Activated CD8-positive, alpha-beta memory T cell treated with anti-CD3 and anti-CD28 coated beads for 1 hour (primary cell): ENCODE measurements at places on chromosomes 7 and 10.

DNA sequence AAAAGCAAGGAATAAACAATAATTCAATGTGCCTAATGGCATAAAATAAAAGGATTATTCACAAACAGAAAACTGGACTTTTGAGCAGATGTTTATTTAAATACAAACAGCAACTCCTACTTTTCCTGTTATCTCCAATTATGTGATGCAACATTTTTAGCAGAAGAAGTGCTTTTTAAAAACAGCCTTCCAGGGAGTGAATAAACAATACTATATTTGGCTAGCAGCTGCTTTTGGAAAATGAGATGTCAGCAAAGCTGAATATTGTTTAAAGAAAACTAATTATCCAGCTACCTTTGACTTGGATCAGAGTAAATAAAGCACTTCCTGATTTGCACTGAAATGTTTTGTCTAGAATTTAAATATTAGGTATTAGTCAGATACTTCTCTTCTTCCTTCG is 23.2 kb downstream of the CDK1 start:
- DNase-seq = no peak

- no peak for DNase-seq
Observed at GRCh38 chr7:144892761-144893160, 56.9 kb upstream of the TPK1 start.

- DNase-seq = no peak
Observed at GRCh38 chr10:44821290-44821689, 89.8 kb upstream of the TMEM72 start.

DNA sequence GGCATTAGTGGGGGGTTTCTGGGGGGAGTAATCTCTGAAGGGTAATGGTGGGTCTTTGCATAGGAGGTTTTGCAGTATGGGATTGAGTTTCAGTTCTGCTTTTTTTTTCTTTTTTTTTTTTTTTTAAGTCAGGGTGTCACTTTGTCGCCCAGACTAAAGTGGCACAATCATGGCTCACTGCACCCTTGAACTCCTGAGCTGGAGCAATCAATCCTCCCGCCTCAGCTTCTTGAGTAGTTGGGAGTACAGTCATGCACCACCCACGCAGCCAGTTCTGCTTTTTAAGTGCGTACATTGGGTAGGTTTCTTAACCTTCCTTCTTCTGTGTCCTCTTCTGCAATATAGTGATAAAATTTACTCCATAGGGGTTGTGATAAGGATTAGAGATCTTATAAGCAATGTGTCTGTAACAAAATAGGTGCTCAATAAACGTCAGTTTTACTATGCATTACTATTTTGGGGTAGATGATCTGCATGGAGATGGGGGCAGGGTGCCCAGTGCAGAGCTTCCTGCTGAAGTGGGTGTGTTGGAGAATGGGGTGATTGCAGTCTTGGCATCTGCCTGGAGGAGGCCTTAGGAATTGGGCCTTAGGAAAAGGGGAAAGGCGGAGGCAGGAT is 9.6 kb downstream of the KAZALD1 start:
- DNase-seq = no peak

- no peak for DNase-seq
Observed at GRCh38 chr10:4041635-4042034, 256.6 kb upstream of the KLF6 start.

GRCh38 chr10:88852327-88852726 is 683 bp upstream of the ANKRD22 start:
- no peak for DNase-seq

- DNase-seq = no peak
Observed at GRCh38 chr10:52322323-52322722, 8.2 kb downstream of the DKK1 start.

DNA sequence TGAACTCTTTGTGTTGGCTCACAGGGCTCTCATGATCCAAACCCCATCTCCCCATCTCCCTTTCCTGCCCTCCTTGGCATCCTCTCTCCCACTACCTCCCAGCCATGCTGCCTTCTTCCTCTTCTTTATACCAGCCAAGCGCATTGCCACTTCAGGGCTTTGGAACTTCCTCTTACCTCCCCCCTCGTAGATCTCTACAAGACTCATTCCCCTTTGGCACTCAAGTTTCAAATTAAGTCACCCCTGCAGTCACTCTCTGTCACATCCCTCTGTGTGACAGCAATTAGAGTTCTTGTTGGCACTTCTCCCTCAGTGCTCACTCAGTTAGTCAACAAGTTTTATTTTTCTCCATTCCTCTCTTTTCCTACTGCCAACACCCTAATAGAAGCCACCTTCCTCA is 20.8 kb upstream of the NRP1 start:
- no peak for DNase-seq

DNA sequence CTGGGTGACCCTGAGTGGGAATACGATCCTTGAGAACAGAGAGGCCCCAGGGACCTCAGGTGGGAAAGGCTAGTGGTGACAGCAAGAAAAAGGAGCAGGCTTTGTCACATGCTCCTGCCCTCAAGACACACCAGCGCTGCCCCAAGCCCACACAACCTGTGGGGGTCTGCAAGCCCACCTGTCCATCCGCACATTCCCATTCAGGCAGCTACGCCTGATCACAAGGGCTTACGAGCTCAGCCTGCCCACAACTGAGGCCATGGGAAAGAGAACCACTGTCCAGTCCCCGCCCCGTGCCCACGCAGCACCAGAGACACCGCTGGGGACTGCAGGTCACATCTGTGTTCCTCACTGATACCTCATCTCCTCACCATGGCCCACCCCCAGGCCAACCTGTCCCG is 26.7 kb downstream of the EBF3 start:
- no peak for DNase-seq

DNA sequence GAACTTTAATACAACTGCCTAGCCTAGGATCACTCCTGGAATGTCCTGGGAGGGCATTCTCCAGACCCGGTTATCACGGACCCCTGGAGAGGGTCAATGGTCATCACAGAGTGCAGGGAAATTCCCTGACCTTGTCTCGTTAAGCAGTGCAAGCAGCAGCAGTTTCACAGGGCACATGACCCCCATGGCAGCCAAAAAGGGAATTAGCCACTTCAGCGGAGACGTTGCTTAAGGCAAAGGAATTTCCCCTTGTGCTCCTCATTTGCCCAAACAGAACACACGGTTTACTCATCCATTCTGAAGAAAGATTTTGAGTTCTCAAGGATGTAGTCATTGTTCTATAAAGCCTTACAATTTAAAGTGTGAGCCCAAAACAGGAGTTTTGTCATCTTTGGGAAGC is 260.3 kb downstream of the SNX13 start:
- DNase-seq = no peak

- DNase-seq = no peak
Observed at GRCh38 chr7:113402005-113402404, 283.7 kb upstream of the SMIM30 start.

DNA sequence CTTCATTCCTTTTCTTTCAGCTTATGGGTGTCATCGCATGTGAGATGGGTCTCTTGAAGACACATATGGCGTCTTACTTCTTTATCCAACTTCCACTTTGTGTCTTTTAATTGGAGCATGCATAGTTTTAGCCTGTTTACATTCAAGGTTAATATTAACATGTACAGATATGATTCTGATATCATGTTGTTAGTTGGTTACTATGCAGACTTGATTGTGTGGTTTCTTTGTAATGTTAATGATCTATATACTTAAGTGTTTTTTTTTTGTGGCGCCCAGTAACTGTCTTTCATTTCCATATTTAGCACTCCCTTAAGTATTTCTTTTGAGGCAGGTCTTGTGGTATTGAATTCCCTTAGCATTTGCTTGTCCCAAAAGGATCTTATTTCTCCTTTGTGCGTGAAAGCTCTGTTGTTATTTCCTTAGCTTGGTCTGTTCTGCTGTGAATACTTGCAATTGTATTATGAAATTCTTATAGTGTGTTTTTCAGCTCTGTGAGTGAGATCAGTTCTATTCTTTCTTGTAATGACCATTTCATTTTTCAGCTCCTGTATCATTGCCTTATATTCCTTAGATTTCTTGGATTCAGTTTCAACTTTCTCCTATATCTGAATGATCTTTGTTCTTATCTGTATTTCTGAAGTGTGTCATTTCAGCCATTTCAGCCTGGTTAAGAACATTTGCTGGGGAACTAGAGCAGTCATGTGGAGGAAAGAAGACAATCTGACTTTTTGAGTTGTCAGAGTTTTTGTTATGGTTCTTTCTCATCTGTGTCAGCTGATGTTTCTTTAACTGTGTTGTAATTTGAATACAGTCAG is 88.4 kb downstream of the ABCA13 start:
- no peak for DNase-seq

DNA sequence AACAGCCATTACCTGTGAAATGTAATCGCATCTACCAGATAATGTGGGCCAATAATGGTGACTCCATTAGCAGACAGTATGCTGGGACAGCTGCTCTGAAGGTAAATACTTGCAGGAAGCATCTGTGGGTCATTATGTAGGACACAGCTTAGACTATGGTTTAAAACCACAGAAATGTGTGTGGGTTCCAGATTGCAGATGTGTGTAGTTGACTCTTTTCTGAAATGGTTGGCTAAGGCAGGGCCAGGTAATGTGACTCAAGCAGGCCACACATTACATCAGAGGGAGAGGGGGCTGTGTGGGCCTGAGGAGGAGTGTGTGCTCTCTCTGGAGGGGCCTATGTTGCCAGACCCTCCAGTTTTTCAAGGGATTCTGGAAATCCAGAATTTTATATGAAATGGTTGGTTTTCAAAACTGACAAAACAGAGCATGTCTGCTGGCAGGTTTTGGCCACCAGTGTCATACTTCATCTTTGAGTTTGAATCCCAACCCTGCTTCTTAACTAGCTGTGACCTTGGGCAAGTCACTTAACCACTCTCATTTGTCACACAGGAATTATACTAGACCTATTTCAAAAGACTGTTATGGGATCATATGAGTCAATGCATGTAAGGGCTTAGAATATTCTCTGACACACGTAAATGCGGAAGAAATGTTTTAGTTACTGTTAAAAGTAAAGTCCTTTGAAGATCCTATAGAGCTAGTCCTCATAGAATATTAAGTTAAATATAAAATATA is 64.5 kb downstream of the MCMBP start:
- no peak for DNase-seq

DNA sequence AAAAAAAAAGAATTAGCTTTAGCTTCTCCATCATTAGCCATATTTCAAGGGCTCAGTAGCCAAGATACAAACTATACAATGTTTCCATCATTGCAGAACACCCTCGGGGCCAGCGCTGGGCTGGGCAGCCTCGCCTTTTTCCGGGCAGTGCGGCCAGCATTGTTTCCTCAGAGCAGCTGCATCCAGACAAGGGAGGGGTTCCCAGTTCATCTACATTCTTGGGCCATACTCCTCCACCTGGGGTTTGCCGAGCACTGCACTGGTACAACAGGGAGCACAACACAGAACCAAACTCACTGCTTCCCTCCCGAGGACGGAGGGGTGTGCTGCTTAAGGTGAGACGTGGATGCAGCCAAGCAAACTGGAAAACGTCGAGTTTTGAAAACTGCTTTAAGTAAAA is 2.4 kb upstream of the PKD1L1 start:
- no peak for DNase-seq

DNA sequence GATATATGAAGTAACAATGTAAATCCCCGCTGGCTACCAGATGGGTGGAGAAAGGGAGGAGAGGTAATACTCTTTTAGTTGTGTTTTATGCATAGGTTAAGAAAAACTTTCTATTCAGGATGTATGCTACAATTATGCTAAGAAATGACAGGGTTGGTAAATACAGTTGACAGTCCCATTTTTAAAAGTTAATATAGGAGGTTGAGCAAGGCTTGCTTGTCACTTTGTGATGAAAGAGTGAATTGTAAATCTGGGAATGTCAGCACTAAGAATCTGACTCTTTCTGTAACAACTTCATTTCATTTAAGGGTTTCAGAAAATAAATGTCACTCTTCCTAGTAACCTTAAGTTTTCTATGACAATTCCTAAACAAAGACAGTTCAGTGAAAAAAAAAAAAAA is 59.8 kb downstream of the PTPRZ1 start:
- DNase-seq = no peak

DNA sequence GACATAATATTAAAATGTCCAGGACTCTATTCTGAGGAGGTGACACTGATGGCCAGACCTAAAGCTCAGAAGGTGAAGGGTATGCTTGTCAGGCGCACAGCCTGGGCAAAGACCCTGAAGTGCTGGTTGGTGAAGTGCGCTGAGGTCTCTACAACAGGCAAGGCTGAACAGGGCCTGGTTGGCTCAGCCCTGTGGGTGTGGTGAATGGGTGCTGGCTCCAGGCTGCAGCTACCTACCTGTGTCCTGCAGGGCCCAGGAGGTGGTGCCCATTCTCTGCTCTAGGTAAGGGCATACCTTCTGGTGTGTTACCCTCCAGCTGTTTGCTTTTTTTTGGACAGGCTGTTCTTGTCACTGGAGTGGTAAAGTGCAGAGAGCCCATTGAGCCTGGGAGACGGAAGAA is 85.1 kb downstream of the RAMP3 start:
- no peak for DNase-seq

DNA sequence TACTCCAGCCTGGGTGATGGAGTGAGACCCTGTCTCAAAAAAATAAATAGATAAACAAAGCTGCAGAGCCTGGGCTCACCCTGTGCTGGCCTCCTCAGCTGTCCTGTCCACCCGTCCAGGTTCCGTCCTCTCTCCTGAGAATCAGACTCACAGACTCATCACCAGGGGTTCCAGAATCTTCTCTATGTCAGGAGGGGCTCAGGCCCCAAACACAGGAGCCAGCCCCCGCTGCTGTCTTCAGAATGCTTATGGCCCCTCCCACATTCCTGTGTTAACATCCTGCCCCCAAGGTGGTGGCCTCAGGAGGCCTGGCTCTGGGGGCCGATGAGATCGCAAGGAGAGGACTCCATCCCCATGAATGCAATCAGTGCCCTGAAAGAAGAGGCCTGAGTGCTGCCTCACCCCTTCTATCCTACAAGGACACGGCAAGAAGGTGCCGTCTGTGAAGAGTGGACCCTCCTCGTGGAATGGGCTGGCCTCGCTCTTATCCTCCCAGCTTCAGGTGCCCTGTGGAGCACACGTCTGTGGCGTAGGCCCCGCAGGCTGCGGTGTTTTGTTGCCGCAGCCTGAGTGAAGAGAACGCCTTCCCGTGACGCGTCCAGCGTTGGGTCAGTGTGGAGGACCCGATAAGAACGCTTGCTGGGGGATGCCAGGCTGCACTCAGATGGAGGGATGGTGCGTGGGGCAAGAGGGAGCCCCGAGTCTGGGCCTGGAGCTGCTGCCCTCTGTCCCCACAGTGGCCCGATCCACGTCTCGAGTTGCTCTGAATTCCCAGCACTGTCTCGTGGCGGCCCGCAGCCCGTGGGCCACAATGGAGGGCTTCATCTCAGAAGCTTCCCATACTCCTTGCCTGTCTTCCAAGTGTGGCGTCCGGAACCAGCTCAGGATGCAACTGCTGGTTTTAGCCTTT is 77.1 kb downstream of the INPP5A start:
- no peak for DNase-seq

- DNase-seq = no peak
Observed at GRCh38 chr7:70640266-70640833, 491.6 kb upstream of the GALNT17 start.

DNA sequence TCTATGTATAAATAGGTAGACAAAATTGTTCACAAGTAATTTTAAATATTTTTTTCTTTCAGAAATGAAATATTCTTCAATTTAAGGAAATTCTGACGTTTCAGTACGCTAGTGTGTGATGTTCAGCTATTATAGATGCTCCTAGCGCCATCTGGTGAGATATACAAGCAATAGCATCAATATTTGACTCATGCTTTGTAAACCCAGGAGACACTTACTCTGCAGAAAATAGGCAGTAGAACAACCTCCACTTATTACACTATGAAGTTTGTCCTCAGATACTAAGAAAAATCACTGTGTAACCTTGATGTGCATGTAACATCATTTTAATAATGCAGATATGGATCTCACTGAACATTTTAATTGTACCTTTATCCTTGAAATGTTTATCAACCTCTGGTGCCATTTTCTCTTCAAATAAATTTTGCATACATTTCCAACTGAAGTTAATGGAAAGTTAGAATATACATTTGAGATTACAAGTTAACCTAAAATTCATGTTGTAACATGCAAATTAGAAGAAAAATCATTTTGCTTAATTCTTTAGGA is 151.5 kb upstream of the FAM3C start:
- DNase-seq = no peak
